Urinary bladder (tissue), 4 donors: ENCODE measurements at places on chromosomes 1 and 21.

DNA sequence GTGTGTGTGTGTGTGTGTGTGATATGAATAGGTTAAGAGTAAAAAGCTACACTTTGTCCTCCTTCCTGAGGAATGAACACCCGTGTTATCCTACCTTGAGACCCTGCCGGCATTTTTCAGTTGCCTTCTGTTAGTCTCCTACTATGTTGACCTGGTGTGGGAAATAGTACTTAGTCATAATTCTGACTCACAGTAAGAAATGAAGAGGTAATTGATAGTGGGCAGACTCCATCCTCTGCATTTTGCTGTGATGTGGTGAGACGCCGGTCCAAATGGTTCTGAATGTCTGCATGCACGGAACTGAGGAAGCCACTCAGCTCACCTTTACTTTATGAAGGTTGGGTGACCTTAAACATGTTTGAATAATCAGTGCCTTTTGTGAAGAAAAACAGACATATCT, 12.6 kb downstream of the CD101 start:
- no peak for DNase-seq

DNA sequence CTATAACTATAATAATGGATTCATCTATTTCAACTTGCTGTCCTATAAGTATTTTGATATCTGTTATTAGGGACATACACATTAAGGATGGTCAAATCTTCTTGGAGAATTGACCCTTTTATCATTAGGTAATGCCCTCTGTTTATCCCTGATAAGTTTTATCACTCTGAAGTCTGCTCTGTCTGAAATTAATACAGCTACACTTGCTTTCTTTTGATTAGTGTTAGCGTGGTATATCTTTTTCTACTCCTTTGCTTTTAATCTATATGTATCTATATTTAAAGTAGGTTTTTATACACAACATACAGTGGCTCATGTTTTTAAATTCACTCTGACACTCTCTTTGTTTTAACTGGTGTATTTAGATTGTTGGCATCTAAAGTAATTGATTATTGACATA, 69.9 kb upstream of the EXO1 start:
- no peak for DNase-seq

GRCh38 chr1:181216591-181216994, 128.1 kb downstream of the IER5 start:
- no peak for DNase-seq

- no peak for DNase-seq
These were observed 42.5 kb downstream of the ITPKB start for GRCh38 chr1:226696547-226696946.

DNA sequence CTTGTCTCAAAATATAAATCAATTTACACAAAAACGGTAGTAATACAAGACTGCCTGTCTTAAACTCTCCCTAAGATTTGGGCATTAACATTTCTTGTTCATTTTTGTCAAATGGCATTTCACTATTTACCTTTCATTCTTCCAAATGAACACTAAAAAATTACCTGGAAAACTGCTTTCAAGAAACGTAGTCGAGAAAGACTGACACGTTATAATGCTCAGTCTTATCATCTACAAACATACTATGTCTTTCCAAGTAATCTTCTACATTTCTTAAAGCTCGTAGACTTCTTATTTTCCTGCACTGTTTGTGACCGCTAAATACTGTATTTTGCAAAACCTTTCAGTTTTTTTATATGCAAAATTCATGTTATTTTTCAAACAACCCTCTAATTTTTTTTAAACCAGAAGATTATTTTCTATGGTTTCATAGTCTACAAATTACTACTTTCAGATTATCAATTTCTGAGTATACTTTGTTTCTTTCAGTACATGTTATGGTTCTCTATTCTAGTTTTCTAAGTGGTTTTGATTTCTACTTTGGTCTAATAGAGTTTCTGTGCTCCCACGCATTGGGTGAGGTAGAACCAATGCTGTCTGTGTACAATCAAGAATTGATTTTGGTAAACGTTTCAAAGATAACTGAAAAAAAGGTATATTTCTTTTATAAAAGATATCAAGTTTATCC, 336.4 kb downstream of the SMYD3 start:
- no peak for DNase-seq

- no peak for DNase-seq
These were observed 31.1 kb downstream of the ALG14 start for GRCh38 chr1:95041491-95042165.

GRCh38 chr1:180909462-180909976, 3.2 kb upstream of the KIAA1614 start:
- DNase-seq: no peak

DNA sequence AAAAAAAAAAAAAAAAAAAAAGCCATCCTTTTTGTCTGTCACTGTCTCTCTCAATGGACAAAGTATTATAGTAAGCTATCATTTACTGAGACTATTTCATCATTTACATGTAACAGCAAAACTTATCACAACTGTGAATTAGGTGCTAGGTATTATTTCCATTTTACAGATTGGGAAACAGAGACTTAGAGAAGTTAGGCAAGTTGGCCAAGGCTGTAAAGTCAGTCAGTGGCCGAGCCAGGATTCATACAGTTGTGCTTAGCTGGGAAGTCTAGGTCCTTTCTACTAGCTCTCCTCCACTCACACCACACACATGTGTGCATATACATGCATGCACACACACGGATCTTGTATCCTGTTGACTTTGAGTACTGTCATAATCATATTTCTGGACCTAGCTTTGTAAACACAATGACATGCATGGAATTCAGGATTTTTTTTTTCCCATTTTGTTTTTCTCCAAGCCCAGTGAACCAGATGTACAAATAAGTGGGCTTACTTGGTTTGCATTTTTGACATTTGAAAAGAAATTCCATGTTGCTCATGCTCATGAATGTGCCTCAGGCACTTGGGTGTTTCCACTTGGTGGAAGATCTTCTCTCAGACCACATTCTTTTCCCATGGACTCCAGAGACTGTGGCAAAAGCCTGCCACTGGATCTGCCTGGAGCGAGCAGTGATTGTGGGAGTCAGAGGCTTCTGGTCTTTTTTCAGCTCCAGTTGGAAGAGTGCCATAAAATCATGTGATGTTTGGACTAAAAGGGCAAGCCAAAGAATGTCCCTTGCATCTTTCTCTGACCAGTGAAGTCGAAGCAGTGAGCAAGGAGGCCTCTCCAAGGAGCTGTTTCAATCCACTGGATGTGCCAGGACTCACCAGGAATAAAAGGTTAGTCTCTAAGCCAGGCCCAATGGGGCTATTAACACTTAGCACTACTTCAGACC, 61.7 kb upstream of the DNAJC6 start:
- DNase-seq: no peak

GRCh38 chr21:31530364-31530763, 129.1 kb upstream of the SOD1 start:
- no peak for DNase-seq

DNA sequence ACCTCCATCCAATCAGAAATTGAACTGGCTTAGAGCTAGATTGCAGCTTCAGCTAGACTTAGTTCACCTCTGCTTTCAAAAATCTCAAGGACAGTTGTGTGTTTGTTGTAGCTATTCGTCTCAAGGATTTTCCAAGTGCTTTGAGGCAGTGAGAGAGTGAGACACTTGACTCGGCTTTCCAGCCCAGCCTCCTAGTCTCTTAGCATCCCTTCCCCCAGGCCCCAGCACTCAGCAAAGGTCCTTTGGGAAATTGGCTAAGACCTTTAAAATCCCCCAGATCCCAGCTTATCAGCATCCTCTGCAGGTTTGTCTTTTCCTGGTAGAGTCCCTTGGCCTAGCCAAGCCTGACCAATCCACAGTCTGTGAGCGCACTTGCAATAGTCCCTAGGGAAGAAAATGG, 47.9 kb upstream of the PROX1 start:
- no peak for DNase-seq

- no peak for DNase-seq
These were observed 21.9 kb downstream of the MTARC1 start for GRCh38 chr1:220808345-220809186.

DNA sequence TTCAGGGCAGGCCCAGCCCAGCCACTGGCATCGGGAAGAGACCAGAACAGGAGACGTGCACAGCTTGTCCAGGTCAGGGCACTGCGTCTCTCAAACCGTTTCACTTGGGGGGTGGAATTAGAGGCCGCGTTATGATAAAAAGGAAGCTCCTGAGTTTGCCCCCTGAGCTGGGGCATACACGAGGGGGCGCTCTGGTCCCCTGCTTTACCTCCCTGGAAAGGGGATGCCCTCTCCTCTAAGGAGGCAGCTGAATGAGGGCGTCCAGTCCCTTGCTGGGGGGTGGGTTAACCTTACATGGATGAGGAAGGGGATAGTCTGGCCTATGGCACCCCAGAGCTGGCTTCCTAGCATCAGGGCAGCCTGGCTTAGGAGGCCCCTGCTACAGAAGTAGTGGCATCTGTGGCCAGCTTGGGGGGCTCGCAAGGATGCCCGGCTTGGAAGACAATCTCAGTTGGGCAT, 2.3 kb downstream of the MYOG start:
- no peak for DNase-seq

- DNase-seq: no peak
These were observed 41.4 kb downstream of the RGS5 start for GRCh38 chr1:163161337-163161736.

DNA sequence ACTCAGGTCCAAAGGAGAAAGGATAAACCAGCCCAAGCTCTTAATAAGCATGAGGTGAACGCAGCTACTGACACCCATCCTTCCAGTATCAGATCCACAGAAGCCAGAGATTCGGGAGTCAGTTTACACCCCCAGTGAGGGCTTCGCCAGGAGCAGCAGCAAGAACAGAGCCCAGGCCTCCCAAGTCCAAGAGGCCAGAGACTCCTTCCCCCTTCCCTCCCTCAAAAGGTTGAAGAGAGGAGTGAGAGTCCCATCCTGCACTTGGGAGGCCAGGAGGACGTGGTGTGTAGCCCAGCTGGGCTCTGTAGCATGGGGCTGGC, 72.8 kb downstream of the MRPL37 start:
- no peak for DNase-seq
